ENCODE measurements at places on chromosomes 5 and 9. TPM values are rescaled to one million over a fixed set of nuclear protein-coding genes. Genes with fewer than 3 reads are reported as not detected.
A peak's percentile ranks its signal among the peaks of the same experiment; 100 is the strongest.

Gene RASGRF2
- total RNA-seq: 11.3 TPM

- no peak for DNase-seq
- no peaks in the 10 kb centered on the region for H3K27me3 ChIP-seq
- H3K36me3 ChIP-seq: 0 out of 3 replicates have a peak, but pooled peaks cover 1% of the 10 kb centered on the region
- H3K4me1 ChIP-seq: peaks cover 17% of the 10 kb centered on the region
- H3K4me3 ChIP-seq: no peak overlapping the region
- no peak overlapping the region for H3K27ac ChIP-seq
Observed at GRCh38 chr9:77588271-77588937, 59.7 kb downstream of the GNA14 start.

GRCh38 chr5:98157368-98157767 is 616.1 kb upstream of the RGMB start:
- no peaks in the 10 kb centered on the region for H3K27me3 ChIP-seq
- H3K4me1 ChIP-seq: no peaks in the 10 kb centered on the region
- peaks cover 4% of the 10 kb centered on the region for H3K36me3 ChIP-seq
- no peak overlapping the region for H3K27ac ChIP-seq
- DNase-seq: no peak
- no peak overlapping the region for H3K4me3 ChIP-seq

- DNase-seq: no peak
- H3K36me3 ChIP-seq: no peaks in the 10 kb centered on the region
- no peak overlapping the region for H3K27ac ChIP-seq
Observed at GRCh38 chr5:150487199-150488061, 20.5 kb upstream of the NDST1 start.

DNA sequence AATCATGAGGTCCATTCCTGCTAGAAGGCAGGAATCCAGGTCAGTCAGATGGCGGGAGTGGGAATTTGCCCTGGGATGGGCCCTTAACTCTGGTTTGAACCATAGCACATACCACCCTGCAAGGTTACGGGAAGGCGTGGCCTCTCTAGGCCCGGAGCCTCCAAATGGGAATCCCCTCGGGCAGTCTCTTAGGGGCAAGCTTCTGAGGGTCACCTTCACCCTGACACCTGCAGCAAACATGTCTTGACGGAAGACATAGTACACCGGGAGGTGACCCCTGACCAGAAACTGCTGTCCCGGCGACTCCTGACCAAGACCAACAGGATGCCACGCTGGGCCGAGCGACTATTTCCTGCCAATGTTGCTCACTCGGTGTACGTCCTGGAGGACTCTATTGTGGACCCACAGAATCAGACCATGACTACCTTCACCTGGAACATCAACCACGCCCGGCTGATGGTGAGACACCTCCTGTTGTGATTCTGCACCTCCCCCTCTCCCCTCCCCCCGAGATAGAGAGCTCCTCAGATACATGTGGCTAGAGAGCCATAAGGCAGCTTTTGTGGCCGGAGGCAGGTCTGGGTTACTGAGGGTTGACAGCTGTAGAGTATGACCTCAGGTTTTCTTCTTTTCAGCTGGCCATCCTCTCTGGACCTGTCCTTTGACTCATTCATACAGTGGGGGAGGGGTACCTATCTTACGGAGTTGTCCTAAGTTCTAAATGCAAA is 957 bp downstream of the PRELID1 start:
- H3K27ac ChIP-seq: no peak overlapping the region
- no peaks in the 10 kb centered on the region for H3K4me1 ChIP-seq
- no peaks in the 10 kb centered on the region for H3K27me3 ChIP-seq

DNA sequence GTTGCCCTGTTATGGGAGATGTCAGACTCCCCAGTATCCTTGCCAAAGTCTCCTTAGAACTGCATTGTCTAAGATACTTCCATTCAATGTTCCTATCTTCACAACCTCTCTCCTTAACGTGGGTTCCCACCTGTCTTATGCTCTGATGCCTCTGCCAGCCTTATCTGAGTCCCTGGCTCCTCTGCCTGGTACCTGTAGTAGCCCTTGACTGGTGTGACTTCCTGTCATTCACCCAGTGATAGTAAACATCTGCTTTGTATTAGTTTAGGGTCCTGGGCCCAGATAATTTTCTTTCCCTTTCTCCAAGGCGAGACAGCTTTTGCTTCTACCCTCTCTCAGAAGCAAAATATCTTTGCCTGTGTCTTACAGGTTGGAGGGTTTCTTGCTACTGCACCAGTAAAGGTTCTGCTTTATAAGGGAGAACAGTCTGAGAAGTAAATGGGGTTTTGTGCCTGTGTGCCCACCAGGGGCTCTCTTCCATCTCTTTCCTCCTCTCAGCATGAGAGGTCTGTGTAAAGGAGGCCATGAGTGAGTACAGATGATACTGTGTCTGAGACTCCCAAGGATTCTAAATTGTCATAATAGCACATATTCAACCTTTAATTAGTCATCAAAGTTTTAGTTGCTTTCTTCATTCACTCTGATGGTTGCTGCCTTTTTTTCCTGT is 220.8 kb downstream of the PRR16 start:
- no peaks in the 10 kb centered on the region for H3K36me3 ChIP-seq
- no peaks in the 10 kb centered on the region for H3K27me3 ChIP-seq
- peak; percentile 54 for DNase-seq
- no peak overlapping the region for H3K27ac ChIP-seq
- peaks cover 6% of the 10 kb centered on the region for H3K4me1 ChIP-seq
- no peak overlapping the region for H3K4me3 ChIP-seq

GRCh38 chr5:74028976-74029375 is 403.0 kb downstream of the ARHGEF28 start:
- DNase-seq: no peak
- no peak overlapping the region for H3K27ac ChIP-seq
- no peaks in the 10 kb centered on the region for H3K36me3 ChIP-seq
- no peak overlapping the region for H3K4me3 ChIP-seq

GRCh38 chr5:122864400-122864799 is 19.0 kb downstream of the SNX24 start:
- no peak overlapping the region for H3K4me3 ChIP-seq
- no peak for DNase-seq
- H3K27ac ChIP-seq: no peak overlapping the region
- H3K36me3 ChIP-seq: 0 out of 2 replicates have a peak, but pooled peaks cover 9% of the 10 kb centered on the region
- H3K27me3 ChIP-seq: no peaks in the 10 kb centered on the region

Measured in H9 (cell line).